Stimulated activated CD8-positive, alpha-beta memory T cell treated with anti-CD3 and anti-CD28 coated beads, Interleukin-7, amount 100 ng/mL, for 1 hour (primary cell): ENCODE measurements at places on chromosomes 4 and X.

DNA sequence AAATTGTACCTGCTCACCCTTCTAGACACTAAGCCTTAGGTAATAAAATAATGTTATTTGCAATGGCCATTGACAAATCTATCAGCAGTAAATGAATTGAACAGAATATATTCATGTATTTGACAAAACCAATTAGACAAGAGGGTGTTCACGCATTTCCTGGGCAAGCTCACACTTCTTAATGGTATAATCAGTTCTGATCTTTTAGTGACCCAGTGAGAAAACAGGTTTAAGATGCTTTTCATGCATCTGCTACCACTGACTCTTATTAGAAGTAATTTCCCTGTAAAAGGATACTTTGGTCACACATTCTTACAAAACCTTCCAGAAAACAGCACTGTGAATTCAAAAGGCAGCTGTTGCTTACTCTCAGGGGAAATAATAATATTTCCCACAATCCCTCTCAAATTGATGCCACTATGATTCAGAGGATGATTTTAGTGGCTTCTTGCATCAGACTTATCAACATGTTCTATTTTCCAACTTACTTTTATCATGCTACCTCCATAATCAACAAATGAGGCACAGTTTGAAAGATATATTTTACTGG lies 313.9 kb upstream of the NWD2 start:
- no peak for DNase-seq

GRCh38 chr4:8585721-8586212 lies 5.6 kb downstream of the GPR78 start:
- DNase-seq: no peak

DNA sequence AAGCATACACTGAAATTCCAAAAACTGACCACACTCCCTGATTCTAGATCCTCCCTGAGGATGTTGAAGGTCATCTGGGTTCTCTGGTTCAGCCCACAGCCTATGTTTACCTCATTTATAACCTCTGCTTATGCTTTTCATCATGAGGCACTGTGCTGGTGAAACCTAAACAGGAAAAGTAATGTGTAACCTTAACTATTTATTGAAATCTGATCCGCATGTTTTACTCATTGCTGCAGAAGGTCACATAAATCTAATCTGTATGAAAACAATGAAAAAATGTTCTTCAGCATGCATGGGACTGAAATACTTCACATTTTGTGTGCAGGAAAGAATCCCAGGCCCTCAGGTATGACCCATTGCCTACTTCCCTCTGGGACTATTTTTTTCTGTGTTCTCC lies 30.3 kb downstream of the UCHL1 start:
- DNase-seq: no peak

GRCh38 chrX:9249051-9249846 lies 215.3 kb upstream of the FAM9B start:
- no peak for DNase-seq

DNA sequence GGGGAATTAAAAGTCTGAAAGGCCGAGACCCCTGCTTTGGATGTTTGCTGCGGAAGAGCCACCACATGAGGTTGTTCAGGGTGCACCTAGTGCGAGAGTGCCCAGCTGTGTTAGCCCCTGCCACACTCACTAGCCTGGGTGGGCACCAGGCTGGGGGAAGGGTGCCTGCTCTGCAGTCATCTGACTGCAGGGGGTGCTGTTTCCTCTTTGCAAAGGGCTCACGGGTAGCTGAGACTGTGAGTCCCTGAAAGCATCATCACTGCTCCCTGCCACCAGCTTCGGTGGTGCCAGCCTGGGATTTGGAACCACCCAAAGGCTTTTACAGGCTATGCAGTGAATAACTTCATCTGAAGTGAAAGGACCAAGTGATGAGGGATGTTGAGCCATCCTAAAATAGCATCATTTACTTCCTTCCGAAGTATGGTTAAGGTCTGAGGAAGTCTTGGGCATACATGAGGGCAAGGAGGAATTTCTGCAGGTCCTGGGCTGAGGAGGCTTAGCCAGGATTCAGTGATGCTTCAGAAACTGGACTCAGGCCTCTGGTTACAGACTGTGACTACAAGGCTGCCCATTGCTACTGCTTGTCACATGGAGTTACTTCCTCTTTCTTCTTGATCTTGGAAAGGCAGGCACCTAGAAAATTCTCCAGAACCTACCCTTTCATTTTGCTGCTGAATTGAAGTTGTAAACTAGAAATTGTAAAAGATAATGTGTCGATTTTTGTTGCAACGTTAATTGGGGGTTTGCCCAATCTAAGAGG lies 293.2 kb upstream of the PRPS2 start:
- no peak for DNase-seq

DNA sequence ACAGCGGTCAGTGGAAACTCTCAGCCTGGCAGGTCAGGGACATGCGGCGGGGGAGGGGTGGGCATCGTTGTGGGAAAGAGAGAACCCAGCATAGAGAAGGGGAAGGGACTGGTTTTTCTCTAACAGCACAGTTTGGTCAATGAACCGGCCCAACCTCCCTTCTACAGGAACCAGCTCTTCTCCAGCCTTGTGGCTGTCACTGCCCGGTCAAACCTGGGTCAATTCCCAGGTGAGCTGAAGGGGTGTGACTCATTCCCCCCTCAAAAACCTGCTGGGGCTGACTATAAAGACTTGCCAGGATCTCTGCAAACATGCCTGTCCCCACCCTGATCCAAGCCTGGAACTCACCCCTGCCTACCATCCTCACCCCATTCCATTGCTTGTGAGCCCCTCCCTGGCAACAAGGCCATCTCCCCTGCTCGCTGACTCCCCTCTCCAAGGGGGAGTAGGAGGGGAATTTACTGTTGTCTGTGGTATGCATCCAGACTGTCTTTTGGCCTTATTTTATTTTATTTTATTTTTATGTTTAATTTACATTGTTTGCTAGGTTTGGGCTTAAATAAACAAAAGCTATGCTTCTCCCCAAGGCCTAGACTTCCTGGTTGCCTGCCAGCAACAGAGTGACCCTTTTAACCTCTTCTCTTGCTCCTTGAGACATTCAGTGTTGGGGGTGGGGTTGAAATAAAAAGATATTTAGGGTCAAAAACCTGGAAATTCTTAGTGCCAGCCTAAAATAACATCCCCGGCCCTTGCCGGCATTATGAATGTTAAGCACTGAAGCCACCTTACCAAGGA lies 49.6 kb downstream of the TSC22D3 start:
- no peak for DNase-seq
